ENCODE measurements at places on chromosomes 16 and 17.

- no peak for DNase-seq
These were observed 36.5 kb upstream of the SIAH1 start for GRCh38 chr16:48421741-48422140.

DNA sequence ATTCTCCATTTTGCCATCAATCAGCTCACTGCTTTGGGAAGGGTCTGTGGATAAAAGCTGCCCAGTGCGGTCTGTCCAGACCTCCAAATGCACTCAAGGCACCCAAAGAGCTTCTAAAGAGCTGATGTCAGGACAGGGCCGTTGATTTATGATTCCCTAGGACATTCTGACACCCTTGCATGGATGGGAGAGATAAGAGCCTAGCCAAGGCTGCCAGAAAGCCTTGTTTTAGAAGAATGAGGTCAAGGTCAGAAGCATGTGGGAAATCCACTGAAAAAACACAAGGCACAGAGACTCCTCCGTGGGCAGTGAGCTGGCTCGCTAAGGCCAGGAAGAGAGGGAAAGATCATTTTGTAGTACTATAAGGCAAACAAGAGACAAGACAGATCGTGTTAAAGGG is 214.0 kb downstream of the CDH11 start:
- DNase-seq, result no peak

DNA sequence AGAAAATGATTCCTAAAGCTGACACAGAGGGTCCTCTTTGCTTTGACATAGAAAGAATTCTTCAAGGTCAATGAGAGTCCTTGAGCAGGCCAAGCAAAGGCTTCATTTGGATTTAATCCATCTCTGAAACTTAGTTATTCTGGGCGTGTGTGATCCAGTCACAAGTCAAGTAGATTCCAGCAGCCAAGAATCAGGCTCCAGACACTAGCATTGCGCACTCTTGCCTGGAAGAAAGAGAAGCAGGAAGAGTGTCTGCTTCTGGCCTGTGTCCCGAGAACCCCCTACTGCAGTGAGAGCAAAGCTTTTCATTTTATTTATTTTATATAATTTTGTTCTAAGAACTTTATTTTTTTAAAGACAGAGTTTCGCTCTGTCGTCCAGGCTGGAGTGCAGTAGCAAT is 88.2 kb upstream of the CACNG5 start:
- DNase-seq, result no peak

DNA sequence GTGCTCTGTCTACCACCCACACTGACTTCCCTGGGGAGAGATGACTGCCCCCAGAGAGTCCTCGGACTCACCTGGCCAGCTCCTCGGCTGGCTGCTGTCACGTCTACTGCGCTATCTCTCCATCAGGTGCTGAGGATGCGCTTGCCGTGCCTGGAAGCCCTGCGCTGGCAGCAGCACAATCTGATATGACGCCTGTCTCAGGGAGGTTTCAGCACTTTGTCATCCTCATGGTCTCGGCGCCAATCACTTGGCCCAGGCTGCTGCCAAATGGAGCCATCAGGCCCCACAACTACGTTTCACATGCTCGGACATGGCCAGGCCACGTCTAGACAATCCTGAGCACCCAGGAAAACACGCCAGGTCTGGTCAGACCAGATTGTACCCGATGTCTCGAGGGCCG is 46.7 kb downstream of the FOXL1 start:
- no peak for DNase-seq

- no peak for DNase-seq
These were observed 210.2 kb downstream of the PARN start for GRCh38 chr16:14419817-14420216.

DNA sequence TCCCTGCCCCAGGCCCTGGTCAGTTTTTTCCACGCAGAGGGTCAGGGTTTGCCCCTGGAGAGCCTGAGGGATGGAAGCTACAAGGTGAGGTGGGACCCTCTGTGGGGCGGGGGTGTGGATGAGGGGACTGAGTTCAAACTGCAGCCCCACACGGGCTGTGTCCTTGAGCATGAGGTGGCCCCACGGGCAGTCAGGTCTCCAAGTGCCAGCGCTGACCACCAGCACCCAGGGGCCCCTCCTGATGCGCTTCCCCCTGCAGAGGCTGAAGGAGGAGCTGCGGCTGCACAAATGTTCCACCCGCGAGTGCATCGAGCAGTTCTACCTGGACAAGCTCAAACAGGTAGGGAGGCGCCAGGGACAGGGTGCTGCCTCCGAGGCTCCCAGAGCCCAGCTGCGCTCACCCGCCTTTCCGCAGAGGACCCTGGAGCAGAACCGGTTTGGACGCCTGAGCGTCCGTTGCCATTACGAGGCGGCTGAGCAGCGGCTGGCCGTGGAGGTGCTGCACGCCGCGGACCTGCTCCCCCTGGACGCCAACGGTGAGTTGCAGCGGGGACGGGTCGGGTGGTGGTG is 4.3 kb downstream of the TSR3 start:
- no peak for DNase-seq

DNA sequence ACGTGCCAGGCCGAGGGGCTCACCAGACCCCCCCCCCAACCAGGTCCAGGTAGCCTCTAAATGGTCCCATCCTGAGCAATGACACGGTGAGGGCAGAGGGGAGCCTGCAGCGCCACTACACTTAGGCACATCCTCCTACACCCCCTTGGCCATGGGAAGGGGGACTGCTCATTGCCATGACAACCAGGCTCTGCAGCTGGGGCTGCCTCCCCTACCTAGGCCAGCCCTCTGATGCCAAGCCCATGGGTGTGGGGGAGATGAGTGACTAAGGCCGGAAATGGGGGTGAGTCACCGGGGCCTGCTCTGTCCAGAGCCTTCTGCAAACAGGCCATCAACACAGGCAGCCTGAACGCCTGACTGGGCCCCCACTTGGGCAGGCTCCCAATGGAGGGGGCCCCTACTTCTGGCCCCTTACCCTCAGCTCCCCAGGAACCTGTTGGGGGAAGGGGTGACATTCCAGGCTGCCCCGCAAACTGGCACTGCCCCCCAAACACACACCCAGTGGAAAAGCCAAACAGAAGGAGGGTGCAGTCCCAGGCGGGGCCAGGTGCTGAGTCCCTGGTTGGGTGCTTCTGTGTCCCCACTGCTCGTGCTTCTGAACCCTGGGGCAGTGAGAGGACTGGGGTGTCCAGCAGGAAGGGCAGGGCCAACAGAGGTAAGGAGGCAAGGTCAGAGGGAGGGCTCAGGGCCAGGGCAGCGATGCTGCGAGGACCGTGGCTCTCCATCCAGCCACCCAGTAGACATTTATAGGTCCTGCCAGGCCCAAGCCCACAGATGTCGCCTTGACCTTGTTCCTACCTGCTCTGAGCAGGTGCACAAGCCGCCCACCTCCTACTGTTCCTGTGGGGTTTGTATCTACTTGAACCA is 8.2 kb downstream of the PLCD3 start:
- DNase-seq, result no peak

- no peak for DNase-seq
These were observed 93.9 kb upstream of the FA2H start for GRCh38 chr16:74868501-74868900.

GRCh38 chr16:53839150-53839549 is 135.2 kb downstream of the FTO start:
- DNase-seq, result no peak

- peak; percentile 48 for DNase-seq
These were observed 7.1 kb upstream of the BAHCC1 start for GRCh38 chr17:81388091-81388611.

- DNase-seq, result no peak
These were observed 2.7 kb upstream of the HOXB9 start for GRCh38 chr17:48628649-48629410.

DNA sequence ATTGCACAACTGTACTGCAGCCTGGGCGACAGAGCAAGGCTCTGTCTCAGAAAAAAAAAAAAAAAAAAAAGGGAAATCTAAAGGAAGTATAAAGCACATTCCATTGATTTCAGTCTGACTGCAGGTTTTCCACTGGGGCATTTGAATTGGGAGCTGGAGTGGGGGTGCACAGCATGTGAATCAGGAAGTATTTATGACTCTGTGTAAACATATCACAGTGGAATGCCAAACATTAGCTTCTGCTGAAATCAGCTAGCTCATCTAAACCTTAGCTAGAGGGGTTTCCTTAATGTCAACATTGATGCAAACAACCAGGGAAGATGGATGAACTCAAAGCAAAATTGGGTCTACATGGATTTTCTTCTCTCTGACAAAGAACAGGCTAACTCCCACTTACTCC is 641.0 kb upstream of the EEF2KMT start:
- no peak for DNase-seq

DNA sequence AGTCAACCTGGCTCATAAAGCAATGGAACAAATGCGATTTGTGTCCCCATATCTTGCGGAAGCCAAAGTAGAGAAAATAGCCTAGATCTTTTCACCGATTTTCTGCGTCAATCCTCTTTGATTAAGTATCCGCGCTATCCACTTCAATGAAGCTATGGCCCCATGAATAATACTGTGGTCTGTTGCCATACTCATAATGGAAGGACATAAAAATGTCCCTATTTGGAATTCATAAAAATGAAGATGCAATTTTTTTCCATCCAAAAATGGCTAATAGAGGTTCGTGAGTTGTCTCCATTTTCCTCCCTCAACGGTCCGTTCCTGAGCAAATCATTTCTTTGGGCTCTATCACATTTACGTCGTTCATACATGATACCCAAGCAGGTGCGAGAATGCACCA is 25.4 kb upstream of the ADCY9 start:
- DNase-seq, result no peak

DNA sequence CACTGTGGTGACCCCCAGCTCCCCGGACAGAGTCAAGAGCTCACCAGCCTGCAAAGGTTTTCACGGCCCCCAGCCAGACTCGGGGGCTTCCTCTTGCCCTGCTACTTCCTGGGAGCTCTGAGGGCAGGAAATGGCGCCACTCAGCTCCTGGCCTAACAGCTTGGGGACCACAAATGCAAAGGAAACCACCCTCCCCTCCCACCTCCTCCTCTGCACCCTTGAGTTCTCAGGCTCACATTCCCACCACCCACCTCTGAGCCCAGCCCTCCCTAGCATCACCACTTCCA is 375 bp upstream of the SPN start:
- no peak for DNase-seq

DNA sequence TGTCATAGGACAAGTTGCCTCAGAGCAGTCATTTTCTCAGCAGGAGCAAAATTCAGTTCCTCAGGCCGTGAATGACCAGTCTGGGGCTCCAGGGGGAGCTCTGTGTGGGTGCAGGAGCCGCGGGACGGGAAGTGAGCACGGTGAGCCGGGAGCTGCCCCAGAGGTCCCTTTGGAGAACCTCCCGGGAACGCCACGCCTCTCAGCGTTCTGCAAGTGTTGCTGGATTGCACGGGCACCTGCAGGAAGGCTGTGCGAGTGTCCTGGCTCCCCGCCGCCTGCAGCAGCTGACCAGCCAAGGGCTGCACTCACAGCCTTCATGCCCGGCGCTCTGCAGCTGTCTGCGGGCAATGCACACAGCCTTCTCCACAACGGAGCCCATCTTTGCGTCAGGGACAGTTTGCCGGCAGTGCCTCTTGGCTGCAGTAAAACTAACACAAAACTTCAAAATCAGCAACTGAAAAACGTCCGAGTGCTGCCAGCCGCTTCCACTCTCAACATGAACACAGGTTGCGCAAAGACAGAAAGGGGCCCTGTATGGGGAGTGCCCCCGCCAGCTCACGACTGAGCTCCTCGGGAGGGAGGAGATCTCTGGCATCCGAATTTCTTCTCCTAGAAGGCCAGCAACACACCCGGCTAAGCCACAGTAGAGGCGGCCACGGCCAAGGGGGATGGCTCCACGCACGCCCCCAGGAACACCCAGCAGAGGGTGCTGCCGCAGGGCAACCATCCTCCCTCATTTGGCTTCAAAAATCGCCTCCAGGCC is 16.0 kb downstream of the NDUFAF8 start:
- DNase-seq, result no peak

GRCh38 chr17:2335726-2336214 is 487 bp downstream of the TSR1 start:
- DNase-seq, result no peak

GRCh38 chr16:77684181-77684526 is 38.2 kb upstream of the NUDT7 start:
- DNase-seq, result no peak

DNA sequence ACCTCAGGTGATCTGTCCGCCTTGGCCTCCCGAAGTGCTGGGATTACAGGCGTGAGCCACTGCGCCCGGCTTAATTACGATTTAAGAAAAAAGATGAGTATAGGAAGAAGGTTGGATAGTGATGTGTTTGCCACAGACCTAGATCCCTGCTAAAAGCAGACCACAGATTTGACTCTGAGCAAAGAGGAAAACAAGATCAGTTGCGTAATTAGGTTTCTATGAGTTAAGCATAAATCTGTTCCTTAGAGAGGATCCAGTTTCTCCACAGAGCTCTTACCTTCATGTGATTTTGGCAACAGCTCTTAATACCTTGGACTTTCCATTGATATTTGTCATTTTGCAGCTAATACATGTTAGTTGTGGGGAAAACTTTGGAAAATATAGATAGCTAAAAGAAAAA is 31.1 kb downstream of the CDH1 start:
- DNase-seq, result no peak
